ENCODE measurements at places on chromosomes 6 and 20.

DNA sequence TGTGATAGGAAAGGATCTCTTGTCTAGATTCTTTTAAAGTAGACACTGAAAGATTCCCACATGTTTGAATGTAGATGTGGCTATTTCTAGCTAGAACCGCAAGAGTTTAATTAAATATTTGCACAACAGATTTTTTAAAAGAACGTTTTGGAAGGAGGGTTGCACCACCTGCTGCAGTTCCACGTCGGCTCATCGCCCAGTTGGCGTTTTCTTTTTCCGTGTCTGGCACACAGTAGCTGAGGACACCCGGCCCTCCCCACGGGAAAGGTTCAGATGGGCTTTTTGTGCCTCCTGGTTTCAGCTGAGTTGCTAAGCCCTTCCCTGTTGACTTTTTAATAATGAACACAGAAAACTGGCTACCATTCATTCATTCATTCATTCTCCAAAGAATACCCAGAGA is 41.8 kb upstream of the DOK5 start:
- no peak for DNase-seq

DNA sequence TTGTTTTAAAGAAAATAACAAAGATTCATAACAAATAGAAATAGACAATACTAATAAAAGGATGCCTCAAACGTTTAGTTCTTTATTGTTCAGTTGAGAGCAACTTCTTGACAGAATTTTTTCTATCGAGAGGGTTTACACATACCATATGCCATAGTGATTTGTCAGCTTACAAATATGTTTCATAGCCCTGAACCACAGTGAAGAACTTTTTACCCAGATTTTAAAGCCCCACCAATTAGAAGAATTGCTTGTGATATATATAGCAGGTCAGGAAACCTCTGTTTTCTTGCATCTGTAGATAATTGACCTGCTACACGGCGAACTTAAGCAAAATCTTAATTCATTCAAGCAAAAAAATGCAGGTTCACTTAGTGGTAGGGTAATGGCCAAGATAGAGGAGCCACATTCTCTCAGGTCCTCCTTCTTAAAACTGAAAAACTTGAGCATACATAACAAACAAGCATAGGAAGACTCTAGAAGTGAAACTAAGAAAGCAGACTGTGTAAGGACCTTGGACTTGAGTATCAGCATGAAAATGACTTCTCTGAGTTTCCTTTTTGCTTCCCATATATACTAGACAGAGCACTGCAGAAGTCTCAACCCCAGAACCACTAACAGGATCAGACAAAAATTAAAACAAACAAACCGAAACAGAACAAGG is 39.5 kb downstream of the CRISP1 start:
- DNase-seq, result no peak

DNA sequence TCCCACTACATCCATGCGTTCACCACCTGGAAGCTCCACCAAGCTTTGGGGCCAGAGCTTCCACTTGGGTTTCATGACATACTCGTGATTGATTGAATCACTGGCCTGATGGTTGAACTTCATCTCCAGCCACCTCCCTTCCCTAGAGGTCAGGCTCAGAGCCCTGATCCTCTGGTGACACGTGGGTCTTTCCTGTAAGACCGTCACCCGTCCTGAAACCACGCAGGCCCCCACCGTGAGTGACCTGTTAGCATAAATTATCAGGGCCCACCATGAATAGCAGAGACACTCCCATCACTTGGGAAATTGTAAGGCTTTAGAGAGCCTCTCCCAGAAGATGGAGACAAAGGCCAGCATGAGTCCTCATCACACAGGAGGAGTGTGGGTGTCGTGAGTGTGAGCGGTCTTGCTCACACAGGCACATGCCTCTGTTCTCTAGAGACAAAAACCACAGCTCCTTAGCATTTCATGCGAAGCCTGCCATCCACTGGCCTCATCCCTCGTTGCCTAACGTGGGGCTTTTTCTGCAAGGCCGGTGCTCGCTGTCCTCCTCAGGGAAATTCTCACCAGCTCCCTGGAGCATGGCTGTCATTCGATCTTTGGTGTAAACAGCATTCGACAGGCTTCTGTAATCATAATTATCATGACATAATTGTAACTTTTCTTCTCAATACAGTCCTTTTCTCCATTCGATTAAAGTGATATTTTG is 65.1 kb upstream of the DUSP22 start:
- no peak for DNase-seq

GRCh38 chr6:96015518-96016333 is at the start of gene FUT9:
Gene FUT9, plus strand, starts transcription at chr6:96015974. Its CDS starts 187,182 bp downstream, at chr6:96203156.
- peak; percentile 62 for DNase-seq

- no peak for DNase-seq
Observed at GRCh38 chr6:124530926-124531325, 431.3 kb upstream of the RNF217 start.

- DNase-seq, result no peak
Observed at GRCh38 chr20:50124496-50124895, 11.5 kb upstream of the UBE2V1 start.

- DNase-seq, result no peak
Observed at GRCh38 chr6:108697561-108698161, 136.9 kb downstream of the FOXO3 start.

DNA sequence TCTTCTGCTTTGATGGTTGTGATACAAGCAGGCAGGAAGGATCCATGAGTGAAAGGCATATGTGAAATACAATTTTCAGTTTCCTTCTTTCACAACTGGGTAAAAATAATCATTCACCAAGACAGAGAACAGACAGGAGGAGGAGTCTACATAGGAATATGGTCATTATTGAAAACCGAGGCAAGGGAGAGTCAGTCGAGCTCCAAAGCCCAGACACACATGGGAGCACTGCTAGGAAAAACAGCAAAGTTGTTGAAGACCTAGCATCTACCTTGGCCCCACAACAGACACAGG is 260.6 kb downstream of the ERMARD start:
- no peak for DNase-seq

DNA sequence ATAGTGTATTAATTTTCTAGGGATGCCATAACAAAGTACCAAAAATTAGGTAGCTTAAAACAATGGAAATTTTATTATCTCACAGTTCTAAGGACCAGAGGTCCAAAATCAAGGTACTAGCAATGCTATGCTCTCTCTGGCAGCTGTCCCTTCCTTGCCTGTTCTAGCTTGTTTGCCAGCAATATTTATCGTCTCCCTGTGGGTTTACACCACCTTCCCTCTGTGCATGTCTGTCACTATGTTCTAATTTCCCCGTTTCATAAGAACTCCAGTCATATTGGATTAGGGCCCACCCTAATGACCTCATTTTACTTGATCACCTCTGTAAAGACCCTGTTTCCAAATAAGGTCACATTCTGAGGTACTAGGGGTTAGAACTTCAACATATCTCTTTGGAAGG is 217.2 kb downstream of the IBTK start:
- DNase-seq, result no peak

GRCh38 chr20:42945234-42945994 is 244.3 kb downstream of the PTPRT start:
- DNase-seq, result no peak

GRCh38 chr6:117687021-117687648 is 11.9 kb downstream of the NUS1 start:
- no peak for DNase-seq

- no peak for DNase-seq
Observed at GRCh38 chr20:1204113-1204512, 859 bp downstream of the C20orf202 start.

DNA sequence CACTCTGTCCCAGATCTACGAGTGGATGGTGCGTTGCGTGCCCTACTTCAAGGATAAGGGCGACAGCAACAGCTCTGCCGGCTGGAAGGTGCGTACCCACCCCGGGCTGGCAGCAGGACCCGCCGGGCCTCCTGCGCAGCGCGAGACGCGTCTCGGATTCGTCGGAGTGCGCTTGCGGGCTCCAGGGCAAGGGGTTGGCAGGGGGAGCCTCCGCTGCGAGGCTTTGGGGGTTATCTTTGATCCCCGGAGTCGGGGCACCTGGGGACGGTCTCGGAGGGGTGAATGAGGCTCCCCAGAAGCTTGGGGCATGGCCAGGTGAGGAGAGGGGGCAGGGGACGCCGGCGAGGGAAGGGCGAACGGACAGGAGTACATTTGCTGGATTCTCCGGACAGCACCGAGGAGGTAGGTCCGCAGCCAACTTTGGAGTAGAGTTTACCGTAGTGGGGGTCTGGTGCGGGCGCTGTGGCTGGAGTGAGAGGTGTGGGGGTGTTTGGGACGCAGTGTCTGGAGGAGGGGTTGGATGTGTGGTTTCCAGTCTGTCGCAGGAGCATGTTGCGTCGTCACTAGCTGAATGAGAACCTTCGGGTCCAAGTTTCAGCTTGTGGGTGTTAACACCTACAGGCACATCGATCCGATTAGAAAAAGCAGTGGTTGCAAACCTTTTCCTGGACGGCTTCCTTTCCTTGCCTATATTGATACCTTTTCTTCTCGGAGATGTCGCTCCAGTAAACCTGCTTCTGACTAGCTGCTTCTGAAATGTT is 1.2 kb downstream of the FOXO3 start:
- DNase-seq, result peak; percentile 43

- DNase-seq, result no peak
Observed at GRCh38 chr6:140830666-140831065, 1302.1 kb upstream of the GJE1 start.

Data from BE2C (cell line).